AG04450 (cell line): ENCODE measurements at places on chromosomes 13 and 19.

GRCh38 chr19:52492201-52492993 lies 35.1 kb upstream of the ZNF808 start:
- DNase-seq: no peak

DNA sequence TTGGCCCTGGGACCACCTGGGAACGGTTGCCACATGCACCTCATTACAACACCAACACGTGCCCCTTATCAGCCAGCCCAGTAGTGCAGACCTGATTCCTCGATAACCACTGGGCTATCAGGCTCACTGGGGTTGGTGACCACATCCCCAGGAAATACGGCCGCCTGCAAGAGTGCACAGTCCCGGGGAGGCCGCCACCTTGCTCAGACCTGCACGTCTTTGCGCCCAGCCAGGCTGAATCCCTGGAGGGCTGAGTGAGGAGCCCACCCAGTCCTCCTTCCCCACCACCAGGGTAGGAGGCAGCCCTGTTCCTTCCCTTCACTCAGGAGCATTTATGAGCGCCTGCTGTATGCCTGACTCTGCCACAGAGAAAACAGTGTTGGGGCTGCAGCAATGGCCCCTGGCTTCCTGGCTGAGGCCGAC lies 67.8 kb downstream of the CEBPG start:
- DNase-seq: no peak

- no peak for DNase-seq
These were observed 50.7 kb downstream of the LHFPL6 start for GRCh38 chr13:39552246-39552645.

DNA sequence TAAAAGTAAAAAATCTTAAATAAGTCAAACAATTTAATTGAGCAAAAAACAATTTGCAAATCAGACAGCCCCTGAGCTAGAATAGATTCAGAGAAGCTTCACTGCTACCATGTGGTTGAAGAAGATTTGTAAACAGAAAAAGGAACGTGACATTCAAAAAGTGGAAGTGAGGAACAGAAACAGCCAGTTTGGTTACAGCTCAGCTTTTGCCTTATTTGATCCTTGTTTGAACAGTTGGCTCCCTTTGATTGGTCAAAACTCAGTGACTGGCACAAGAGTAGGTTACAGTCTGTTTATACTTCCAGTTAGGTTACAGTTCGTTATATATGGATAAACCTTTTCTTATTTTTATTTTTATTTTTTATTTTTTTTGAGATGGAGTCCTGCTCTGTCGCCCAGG lies 5.8 kb downstream of the ZNF221 start:
- no peak for DNase-seq

- DNase-seq: no peak
These were observed at the start of gene LYPD3 for GRCh38 chr19:43465468-43466120. Gene LYPD3, minus strand, starts transcription at chr19:43465608. Its CDS starts 37 bp downstream, at chr19:43465571.

GRCh38 chr19:8571006-8571411 lies 6.2 kb downstream of the MYO1F start:
- no peak for DNase-seq

GRCh38 chr13:112431734-112432133 lies 55.6 kb downstream of the SPACA7 start:
- no peak for DNase-seq

GRCh38 chr19:8665468-8666213 lies 33.0 kb downstream of the ACTL9 start:
- DNase-seq: no peak

DNA sequence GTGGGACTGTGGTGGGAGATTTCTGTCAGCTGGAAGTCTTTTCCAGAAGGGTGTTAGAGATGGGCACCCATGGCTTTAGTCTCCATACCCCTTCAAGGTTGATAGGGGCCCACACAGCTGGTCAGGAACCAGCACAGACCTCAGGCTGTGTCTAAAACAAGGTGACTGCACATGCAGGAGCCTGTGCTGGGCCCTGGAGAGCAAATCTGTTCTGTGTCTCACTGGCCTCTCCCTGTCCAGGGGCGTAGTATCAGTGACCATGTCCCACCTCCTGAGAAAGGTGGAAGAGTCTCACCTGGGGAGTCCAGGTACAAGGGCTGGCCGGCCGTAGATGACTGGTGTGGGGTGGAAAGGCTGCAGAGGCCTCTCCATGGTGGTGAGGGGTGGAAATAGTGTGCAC lies 19.4 kb downstream of the ZNF175 start:
- DNase-seq: no peak

DNA sequence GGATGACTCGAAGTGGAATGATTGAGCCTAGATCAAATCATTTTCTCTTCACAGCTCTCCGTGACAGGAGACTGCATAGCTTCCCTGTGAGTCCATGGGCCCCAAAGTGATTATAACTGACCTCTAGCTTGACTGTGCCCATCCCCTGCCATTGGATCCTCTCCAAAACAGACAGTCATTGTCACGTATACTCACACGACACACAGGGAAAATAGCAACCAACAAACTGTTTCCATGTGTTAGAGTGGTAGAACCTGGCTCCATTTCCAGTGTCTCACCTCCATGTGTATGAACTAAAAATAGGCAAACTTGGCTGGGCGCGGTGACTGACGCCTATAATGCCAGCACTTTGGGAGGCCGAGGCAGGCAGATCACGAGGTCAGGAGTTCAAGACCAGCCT lies 48.8 kb upstream of the NPAS1 start:
- DNase-seq: no peak

DNA sequence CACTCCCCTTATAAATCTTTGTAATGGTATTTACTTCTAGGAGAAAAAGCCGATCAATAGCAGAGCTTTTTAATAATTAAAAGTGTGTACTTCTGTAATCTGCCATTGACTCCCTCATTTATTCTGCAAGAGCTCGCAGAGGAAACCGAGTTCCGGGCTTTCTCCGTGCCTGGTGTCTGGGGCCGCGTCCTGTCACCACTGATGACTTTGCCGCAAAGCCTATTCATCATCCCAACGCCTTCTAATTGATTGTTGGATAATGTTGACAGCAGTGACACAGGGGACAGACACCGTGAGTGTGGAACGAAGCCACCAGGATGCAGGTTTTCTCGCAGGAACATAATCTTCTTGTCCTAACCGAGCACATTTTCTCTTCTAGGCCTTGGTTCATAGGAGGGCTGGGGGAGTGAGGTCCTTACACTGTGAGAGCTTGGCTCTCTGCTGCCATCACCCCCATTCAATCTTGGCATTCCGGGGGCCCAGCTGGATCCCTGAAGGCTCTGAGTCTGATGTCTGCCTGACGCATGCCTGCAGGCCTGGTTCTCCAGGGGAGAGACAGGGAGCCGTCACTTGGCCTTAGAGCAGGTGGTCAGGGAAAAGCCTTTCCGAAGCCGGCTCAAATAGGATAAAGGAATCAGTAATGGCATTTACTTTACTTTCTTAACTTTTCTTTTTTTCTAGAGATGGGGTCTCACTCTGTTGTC lies 110.3 kb downstream of the KDM4B start:
- no peak for DNase-seq

GRCh38 chr13:26457212-26457611 lies 100.3 kb upstream of the WASF3 start:
- no peak for DNase-seq

GRCh38 chr19:6274756-6275155 lies 5.0 kb downstream of the MLLT1 start:
- no peak for DNase-seq

DNA sequence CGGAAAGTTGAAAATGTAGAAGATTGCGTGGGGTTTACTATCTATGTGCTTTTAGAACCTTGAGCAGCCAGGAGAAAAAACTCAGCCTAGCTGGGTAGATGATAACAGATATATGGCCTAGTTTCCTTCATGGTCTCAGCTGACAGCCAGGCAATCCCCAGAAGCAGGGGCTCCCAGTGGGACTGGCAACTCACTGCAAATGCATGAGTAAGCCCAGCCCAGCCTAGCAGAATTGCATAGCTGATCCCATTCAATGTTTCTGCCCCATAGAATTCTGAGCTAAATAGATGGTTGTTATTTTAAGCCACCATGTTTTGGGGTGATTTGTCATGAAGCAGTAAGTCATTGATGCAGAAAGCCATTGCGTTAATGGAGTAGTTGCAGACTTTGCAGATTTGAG lies 108.5 kb downstream of the ERCC5 start:
- no peak for DNase-seq

GRCh38 chr13:32261567-32261966 lies 53.6 kb downstream of the ZAR1L start:
- DNase-seq: peak; percentile 50

DNA sequence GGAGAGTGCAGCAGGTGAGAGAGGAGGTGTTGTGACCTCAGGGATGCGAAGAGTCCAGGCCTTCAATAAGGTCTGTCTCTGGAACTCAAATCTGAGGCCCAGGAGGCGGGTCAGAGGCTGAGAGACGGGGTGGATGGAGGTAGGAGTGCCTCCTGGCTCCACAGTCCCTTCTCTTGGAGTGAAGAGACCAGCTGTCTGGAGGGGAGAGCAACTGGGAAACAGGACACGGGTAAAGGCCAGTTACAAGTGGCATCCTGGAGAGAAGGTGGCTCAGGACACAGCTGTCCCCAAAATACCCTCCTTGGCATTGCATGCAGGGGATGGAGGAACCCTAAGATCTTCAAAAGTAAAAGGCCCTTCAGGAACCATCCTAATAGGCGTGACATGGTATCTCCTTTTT lies 19.2 kb downstream of the PDE4A start:
- DNase-seq: no peak

GRCh38 chr13:20847296-20847695 lies 55.2 kb downstream of the XPO4 start:
- no peak for DNase-seq
